ENCODE measurements at places on chromosomes 1 and 21.
A peak's percentile ranks its signal among the peaks of the same experiment; 100 is the strongest.

- DNase-seq: no peak
Measured at GRCh38 chr21:42304556-42305454, 10.4 kb downstream of the TFF3 start.

DNA sequence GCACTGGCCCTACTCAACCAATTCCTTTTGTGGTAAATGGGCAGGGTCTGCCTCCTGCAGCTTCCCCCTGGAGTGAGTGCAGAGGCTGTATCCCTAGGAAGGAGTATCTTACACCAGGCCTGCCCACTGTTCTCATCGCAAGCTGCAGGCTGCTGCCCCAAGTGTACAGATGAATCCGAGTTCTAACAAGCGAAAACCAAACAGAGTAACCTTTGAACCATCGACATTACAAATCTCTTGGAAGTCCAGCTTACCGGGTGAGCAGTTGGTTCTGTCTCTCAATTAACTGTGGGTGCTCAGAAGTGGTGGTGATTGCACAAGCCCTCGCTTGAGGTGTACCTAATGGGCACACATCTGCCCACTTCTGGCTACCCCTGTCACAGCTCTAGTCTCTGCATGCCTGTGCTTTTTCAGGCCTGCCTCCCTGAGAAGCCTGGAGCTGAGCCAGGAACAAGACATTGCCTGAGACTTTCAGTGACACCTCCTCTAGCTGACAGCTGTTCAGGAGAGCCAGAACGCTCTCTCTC lies 22.7 kb downstream of the INAVA start:
- no peak for DNase-seq

- DNase-seq: peak; percentile 4
Measured at GRCh38 chr1:88509379-88509778, 174.7 kb upstream of the PKN2 start.

DNA sequence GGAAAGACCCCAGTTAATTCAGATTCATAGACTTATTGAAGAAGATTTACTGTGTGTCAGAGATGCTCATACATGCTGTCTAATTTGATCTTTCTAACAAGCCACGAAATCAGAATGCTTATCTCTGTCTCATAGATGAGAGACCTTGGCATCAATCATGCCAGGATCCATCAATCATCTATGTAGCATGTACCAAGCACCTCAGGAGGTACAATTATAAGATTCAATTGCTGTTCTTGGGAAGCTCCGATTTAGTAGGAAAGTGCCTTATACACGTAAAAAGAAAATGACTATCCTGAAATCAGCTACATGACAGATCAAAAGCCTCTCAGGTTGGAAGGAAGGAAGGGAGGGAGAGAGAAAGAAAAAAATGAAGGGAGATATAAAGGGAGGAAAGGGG lies 18.5 kb upstream of the VTCN1 start:
- no peak for DNase-seq

DNA sequence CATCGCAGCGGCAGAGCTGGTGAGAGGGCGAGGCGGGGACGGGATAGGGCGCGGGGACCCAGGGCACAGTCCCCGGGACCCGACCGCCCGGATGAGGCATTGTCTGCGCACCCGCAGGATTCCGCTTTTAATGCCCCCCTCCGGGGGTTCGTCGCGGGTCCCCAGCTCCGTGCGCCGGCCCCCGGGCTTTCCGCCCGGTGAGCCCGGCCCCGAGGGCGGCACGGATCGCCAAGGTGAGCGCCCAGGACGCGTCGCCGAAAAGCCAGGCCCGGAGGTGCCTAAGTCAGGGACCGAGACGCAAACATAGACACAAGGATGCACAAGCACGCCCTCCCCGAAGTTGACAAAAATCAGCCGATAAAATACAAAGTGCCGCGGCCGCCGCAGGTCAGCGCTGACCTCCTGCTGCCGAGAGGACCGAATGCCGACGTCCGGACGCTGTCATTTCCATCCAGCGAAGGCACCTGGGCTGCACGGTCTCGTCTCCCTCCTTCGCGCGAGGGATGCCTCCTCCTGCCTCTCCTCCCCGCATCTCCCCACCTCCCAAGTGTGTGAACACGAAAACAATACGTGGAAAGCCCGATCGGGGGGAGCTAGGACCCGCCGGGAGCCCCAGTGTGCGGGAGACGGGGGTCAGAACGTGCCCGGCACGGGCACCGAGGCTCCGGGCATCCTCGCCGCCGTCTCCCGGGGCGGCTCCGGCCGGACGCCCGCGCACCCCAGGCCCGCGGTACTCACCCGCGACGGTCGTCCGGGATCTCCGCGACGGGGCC lies 101.1 kb upstream of the SOD1 start:
- peak; percentile 10 for DNase-seq

GRCh38 chr1:32454726-32455125 lies 10.1 kb upstream of the ZBTB8B start:
- DNase-seq: no peak

DNA sequence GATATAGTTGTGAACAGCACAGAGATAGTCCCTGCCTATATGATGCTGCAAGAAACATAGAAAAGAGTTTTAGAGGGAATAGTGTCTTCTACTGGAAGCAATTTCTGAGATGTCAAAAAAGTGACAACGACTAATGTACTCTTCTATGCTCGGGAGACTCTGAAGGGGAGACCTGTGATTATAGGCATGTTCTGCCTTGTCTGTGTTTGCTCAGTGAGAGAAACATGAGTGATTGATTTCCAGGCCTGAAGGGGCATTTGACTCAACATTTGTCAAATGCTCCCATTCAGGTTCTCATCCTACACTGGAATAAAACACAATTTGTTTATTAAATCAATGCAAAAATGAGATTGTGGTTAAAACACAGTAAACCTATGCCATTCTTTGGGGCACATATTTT lies 131.8 kb downstream of the CTH start:
- DNase-seq: no peak

- peak; percentile 30 for DNase-seq
Measured at GRCh38 chr1:147504801-147505311, 36.4 kb upstream of the BCL9 start.

DNA sequence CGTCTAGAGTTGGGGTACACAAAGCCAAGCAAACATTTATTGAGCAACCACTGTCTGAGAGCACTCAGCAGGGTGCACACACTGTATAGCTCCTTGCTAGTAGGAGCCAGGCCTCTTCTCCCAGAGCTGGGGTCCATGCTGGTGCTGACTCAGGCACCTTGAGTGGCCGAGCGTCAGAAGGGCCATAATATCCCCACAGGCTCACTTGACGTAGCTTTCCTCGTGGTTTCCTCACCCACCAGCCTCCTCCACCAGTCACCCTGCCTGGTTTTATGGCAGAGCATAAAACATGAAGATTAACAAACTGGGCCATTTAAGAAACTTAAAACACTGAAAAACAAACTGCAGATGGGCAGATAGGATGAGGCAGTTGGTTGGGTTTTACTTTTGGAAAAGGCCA lies 361.5 kb downstream of the HHAT start:
- DNase-seq: no peak

GRCh38 chr21:42348762-42349161 lies 2.0 kb downstream of the TFF2 start:
- no peak for DNase-seq

DNA sequence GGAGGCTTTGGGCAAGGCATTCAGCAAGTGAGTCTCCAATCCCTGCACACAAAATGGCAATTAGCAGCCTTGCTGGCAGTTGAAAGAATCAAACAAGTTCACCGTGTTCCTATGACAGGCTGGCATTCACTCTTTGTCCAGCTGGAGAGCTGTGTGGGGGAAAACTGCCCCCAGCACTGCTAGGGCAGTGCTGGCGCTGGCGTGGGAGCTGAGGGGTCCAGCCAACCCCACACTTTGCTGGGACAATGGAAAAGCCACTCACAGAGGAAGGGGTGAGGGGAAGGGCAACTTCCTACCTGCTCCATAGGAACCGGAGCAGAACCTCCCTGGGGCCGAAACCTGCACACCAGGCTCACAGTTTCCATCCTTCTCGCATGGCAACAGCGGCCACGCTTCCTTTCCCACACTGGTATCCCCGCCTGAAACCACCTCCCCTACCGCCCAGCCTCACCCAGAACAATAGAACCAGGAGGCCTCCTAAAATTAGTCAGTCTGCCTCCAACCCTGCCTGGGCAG lies 26.7 kb upstream of the KCNN3 start:
- DNase-seq: no peak

DNA sequence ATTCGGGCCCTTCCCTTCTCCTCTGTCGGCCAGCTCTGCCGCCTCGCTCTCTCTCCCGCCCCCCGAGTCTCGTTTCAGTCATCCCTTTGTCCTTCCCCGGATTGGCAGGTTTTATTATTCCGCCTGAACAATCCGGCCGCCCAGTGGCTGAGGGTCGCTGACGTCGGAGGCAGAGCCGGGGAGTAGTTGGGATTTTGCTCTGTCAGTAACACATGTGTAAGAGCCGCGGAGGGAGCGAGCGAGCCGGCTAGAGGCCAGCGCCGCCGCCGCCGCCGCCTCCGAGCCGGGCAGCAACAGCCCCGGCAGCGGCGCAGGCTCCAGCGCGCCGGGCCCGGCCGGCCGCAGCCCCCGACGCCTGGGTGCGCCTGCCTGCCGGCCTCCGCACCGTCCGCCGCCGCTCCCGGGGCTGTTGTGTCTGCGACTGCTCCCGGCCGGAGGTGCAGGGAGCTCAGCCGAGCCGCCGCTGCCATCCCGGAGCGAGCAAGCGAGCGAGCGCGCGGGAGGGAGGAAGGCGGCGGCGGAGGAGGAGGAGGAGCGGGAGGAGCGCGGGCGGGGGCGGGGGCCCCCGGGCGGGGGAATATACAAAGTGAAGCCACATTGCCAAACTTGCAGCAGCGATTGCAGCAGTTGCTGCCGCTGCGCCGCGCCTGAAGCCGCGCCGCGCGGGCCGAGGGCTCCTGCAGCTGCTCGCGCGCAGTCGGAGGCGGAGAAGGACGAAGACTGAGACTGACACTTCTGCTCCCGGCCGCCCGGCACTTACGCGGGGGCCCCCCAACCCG lies at the start of gene LMO4:
LMO4 (plus strand) TSS at position 609 of the 779 bp plus-strand sequence. CDS start 3,136 bp downstream, outside the sequence.
- DNase-seq: peak; percentile 99

DNA sequence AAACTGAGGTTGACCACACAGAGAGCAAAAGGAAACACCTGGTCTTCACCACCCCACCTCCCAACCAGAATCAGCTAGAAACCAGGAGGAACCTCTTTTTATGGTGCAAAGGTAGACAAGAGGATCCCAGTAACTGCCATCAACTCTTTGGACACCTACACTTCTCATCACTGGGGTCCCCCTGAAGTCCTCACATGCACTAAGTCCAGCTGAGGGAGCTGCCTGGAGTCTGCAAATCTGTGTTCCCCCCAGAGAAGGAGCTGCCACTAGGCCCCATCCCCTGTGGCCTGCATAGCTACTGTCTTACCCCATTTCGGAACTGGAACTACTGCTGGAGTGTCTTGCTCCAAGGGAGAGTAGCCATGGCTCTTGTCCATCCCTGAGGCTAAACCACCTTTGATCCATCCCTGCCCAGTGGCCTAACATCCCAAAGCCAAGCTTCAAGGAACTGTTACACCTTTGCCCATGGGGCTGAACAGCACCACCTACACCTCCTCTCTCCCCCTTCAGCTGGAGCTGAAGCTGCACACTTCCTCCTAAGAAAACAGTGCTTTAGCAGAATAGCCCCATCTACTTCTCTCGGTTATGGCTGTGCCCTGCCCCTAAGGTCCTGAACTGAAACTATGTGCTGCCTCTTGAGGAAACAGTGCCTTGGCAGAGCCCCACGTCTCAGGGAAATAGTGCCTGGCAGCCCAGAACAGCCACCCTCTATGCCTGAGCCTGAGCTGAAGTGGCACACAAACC lies 85.4 kb upstream of the CD53 start:
- DNase-seq: no peak

- no peak for DNase-seq
Measured at GRCh38 chr1:206476058-206476457, 5.8 kb downstream of the IKBKE start.

DNA sequence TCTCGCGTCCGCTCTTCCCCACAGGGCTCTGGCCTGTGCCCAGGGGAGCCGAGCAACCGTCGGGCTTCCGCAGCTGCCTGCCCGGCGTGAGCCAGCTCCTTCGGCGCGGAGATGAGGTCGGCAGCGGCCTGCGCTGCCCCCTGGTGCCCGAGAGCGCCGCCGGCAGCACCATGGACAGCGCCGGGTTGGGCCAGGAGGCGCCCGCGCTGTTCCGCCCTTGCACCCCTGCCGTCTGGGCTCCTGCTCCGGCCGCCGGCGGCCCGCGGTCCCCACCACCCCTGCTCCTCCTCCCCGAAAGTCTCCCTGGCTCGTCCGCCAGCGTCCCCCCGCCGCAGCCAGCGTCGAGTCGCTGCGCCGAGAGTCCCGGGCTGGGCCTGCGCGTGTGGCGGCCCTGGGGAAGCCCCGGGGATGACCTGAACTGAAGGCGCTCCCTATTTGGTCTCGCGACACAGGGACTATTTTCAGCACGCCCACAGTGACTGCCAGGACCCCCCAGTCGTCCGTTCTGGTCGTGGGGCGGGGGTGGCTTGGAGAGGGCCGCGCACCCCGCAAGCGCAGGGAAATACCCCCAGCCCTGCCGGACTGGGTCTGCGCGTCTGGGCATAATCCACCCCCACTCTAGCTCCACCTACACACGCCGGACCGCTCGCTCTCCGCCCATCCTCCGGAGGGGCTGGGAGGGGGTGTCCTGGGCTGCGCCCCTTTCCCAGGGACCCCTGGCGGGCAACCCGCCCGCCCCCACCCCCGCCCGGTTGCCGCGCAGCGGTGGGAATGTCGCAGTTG lies 1.3 kb downstream of the HES3 start:
- peak; percentile 91 for DNase-seq

DNA sequence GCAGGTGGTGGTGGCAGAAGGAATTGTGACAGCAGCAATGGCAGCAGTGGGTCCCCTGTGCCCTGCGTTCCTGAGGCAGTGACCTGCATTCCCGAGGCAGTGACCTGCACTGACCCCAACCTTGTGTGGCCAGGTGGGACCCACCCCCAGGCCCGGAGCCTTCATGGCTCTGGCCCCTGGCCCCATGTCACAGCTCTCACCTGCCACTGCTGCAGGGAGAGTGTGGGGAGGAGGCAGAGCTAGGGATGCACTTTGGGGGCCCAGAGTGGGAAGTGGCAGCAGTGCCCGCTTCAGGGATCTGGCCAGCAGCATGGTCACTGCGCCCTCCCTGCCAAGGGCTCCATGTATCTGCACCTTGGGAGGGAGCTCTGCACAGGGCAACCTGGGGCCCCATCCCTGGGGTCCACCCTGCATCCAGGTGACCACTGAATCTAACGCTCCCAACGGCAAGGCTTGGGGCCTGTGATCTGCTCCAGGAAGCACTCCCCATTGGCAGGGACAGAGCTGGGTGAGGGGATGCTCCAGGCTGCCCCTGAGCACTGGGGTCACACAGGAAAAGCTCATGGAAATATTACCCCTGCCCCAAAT lies 618.6 kb downstream of the RWDD3 start:
- no peak for DNase-seq

DNA sequence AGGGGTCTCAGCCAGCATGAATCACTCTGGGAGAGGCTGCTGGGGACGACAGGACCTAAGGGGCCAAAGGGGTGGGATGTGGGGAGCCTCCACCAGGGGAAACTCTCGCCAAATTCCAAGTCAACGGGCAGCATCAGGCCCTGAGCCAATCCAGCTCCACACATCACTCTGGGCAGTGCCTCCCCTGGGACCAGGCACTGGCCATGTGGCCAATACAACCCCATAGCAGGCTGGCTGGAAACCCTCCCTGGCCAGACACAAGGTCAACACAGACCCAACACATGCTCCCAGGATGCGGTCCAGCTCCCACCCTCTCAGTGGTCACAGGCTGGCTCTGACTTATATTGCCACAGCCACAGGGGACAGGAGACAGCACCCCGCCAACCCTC lies 60.0 kb downstream of the MEGF6 start:
- no peak for DNase-seq

- DNase-seq: no peak
Measured at GRCh38 chr1:108717774-108718316, 5.1 kb downstream of the FNDC7 start.

GRCh38 chr1:200558866-200559459 lies 61.6 kb downstream of the KIF14 start:
- DNase-seq: peak; percentile 85

GRCh38 chr1:64882574-64883255 lies 83.6 kb downstream of the JAK1 start:
- DNase-seq: no peak

Measured in adipocyte (in vitro differentiated cells).